Daoy (cell line): ENCODE measurements at places on chromosomes 3 and 15. TPM values are rescaled to one million over a fixed set of nuclear protein-coding genes. Genes with fewer than 3 reads are reported as not detected.

MAPKBP1 gene
- 3.7 and 4.3 TPM in 2 replicates for total RNA-seq

ABI3BP gene
- 0.17 TPM in 1 of 2 replicates, not detected in the other for total RNA-seq

C3orf33 gene
- total RNA-seq = 2.6 and 10.1 TPM in 2 replicates

PP2D1 gene
- not detected in 2 replicates for total RNA-seq

DNA sequence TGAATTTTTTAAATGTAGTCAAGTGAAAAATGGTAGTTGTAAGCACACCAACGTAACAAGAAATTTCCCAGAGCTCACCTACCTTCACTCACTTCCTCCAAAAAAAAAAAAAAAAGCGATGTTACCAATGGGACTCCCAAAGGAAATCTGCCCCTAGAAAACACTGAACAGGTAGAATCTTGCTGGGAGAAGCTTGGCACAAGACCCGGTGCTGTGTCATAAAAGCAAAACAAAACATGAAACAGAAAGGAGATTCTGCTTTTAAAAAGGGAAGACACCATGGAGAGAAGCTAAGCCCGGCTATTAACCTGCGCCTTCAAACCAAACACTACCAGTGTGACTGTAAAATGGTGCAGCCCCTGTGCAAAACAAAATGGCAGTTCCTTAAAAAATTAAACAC, 40.5 kb downstream of the PGPEP1L start:
- no peak for DNase-seq

- no peak for DNase-seq
Observed at GRCh38 chr3:154758109-154758868, 321.8 kb upstream of the MME start.

GRCh38 chr3:16240229-16241023, 24.3 kb downstream of the DPH3 start:
- peak; percentile 25 for DNase-seq

DNA sequence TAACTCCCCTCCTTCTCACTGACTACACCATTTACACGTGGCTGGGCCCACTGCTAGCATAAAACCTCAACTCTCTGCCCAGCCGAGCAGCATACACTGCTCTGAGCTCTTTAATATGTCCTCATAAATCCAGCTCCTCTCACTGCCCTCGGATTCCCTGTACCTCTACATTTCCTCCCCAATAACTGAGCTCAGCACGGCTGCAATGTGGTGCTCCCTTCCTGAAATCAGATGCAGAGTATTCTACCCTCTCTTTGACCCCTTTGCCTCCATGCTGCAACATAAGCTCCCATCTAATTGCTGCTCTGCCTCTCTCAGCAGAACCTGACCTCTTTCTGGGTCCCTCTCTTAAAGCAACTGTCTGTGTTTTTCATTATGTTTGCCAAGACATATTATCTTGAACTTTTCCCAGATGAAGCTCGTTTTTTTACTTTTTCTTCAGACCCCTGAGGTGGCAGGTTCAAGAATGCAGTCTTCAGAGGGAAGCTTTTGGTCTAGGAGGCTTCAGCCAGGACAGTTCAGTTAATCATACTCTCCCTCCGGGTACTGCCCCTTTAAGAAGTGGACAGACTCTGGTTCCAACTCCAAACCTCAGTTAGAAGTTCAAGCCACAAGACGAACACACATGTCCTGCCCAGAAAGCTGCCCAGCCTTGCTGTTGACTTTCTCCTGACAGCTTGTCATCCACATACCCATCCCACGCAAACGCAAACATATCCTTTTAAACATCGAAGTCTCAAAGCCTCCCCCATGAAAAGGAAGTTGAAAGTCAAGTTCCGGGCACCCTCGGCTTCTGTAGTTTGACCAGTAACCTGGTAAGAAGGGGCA, 81.1 kb upstream of the NEO1 start:
- DNase-seq = peak; percentile 6

GRCh38 chr3:15380980-15381890, 46.1 kb downstream of the METTL6 start:
- no peak for DNase-seq

- no peak for DNase-seq
Observed at GRCh38 chr3:116140100-116140689, 305.1 kb downstream of the LSAMP start.
